ENCODE measurements at places on chromosomes 4 and X.

DNA sequence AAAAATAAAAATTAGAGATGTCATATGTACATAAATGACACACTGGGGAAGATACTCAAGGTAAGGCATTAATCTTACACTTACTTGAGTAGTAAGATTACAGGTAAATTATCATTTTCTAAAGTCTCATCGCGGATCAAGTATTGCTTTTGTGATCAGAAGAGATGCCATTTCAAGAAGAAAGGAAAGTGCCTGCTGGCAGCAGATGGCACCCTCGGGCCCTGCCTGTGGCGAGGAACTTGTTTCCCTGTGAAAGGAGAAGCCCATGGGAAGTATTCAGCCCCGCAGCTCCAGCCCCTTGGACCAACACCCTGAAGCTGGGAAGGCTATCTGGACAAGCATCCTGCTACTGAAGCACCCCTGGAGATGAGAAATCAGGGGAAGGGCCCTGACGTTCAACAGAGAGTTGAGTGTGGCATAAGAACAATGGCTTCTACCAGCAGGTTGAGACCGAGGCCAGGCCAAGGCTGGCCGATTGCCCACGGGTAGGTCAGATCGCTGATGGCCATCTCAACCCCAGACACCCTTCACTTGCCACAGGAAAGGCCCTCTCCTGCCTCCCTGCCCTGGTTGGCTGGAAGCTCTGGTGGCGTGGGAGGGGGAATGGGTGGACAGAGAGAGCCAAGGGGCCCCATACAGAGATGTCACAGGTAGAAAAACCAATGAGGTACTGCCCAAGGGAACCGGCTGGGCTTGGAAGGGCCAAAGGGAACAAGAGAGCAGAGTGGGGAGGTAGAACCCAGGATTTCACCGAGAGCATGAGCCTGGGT is 18.8 kb upstream of the MXD4 start:
- no peak for DNase-seq

DNA sequence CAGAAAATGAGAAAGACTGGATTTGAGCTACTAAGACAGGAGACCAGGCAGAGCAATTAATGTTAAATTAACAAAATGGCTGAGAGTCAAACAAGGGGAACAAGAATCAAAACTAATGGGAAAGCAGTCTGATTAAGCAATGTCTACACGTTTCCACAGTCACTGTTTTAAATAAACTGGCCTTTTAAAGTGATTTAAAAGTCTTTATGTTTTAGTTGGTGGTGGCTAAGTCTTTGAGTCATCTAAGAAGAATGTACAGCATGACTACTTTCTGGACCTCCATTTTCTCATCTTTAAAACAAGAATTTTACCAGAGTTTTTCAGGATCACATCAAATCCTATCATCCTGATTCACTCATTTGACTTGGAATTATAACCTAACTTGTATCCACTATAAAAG is 233.8 kb downstream of the ENOX2 start:
- DNase-seq: no peak

GRCh38 chr4:74544655-74545361 is 99.9 kb downstream of the AREG start:
- no peak for DNase-seq

DNA sequence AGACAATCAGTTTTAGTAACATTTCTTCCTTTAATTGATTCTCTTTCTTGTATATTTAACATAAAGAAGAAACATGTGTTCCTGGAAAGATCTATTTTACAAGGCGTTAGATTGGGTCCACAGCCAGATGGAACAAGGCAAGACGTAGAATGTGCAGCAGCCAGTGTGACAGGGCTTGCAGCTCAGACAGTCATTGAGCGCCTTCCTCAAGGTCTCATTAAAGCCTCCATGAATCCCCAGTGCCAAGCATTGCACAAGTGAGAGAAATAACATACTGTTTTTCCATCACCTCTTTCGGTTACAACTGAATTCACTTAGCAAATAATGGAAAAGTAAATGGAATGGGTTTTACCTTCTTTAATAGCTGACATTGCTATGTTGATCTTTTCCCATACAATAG is 292.5 kb downstream of the USP46 start:
- DNase-seq: no peak

DNA sequence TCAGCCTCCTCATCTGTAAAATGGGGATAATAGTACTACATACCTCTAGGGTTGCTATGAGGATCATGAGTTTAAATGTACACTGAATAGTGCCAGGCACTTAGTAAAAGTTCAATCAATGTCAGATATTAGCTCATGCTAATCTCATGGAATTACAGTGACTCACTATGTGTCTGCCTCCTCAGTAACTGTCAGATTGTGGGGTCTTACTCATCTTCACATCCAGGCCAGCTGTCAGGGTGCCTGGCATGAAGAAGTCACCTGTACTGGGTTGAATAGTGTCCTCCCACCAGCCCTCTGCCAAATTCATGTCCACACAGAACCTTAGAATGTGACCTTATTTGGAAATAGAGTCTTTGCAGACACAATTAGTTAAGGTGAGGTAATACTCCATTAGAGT is 54.3 kb upstream of the STIM2 start:
- no peak for DNase-seq

- DNase-seq: no peak
These were observed 49.9 kb upstream of the SCRG1 start for GRCh38 chr4:173448608-173449379.

- DNase-seq: no peak
These were observed 1171.0 kb upstream of the PCDH10 start for GRCh38 chr4:131978120-131978519.

- peak; percentile 29 for DNase-seq
These were observed 179.9 kb upstream of the PPP3CA start for GRCh38 chr4:101527188-101527587.

Measured in activated effector memory CD4-positive, alpha-beta T cell treated with Interleukin-2 at 50 U/mL for 16 hours (primary cell).